Liver (tissue), 10 donors: ENCODE measurements at places on chromosomes 3 and 15. TPM values are rescaled to one million over a fixed set of nuclear protein-coding genes. Genes with fewer than 3 reads are reported as not detected.

Gene ACKR2
- 12.5 TPM for total RNA-seq

Gene HHATL
- 0.17 TPM for total RNA-seq

Gene ST8SIA2
- total RNA-seq: not detected

Gene C3orf22
- not detected for total RNA-seq

Gene RPL39L
- total RNA-seq: 1.1 TPM

Gene VILL
- 3.5 TPM for total RNA-seq

Gene DNAH12
- 0.05 TPM for total RNA-seq

Gene ARL14
- 0.14 TPM for total RNA-seq

Gene C2CD4A
- total RNA-seq: under 0.01 TPM

Gene ATG7
- 53.8 TPM for total RNA-seq

Gene NDUFB5
- 44.6 TPM for total RNA-seq

Gene TMC3
- total RNA-seq: not detected

Gene A4GNT
- 0.17 TPM for total RNA-seq

Gene GOLGA8S
- 0.05 TPM for total RNA-seq

Gene FEZF2
- total RNA-seq: not detected
